ENCODE measurements at places on chromosomes 5 and 9.

GRCh38 chr9:137800196-137801022 is 77.2 kb upstream of the CACNA1B start:
- no peaks in the 10 kb centered on the region for H3K4me1 ChIP-seq
- no peaks in the 10 kb centered on the region for H3K27me3 ChIP-seq
- DNase-seq: no peak
- no peak overlapping the region for H3K4me3 ChIP-seq
- peaks cover 84% of the 10 kb centered on the region for H3K36me3 ChIP-seq

GRCh38 chr9:70404261-70404660 is 10.2 kb downstream of the KLF9 start:
- peak overlapping the region; percentile 100 for H3K27ac ChIP-seq
- H3K27me3 ChIP-seq: no peaks in the 10 kb centered on the region
- peaks cover 94% of the 10 kb centered on the region for H3K4me1 ChIP-seq
- peak; percentile 49 for DNase-seq

DNA sequence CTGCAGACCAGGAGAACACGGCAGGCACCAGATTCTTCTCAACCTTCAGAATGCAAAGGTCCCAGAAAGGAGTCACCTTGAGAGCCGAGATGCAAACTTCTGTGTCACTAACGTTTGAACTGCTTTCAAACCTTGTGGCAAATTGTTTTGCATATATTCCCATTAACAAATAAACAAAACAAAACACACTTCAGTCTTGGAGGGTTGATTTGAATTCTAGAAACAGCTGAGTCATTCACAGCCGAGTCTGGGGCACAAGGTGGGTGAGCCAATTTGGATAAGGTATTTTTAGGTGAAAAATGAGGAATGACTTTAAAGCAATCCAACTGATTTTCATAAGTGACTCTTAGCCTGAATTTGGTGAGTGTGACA is 38.8 kb upstream of the ANKRD33B start:
- H3K27me3 ChIP-seq: no peaks in the 10 kb centered on the region
- H3K4me3 ChIP-seq: no peak overlapping the region
- no peak for DNase-seq

DNA sequence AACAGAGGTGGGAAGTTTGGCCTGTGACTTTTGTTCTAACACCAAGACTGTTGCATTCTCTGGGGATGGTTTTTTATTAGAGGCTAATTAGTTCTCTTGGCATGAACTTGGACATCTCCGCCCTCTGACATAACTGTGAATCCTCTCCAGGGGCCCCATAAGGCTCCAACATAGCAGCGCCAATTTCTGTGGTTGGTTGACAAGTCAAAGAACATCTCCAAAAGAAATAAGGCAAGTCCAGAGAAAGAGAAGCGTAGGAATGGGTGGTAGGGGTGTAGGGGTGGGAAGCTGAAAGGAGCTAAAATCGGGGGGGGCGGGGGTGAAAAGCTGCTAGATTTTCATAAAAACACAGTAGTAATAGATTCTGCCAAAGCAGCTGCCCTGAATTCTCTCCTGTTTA is 81.0 kb upstream of the DAB2 start:
- peaks cover 20% of the 10 kb centered on the region for H3K4me1 ChIP-seq
- no peak overlapping the region for H3K27ac ChIP-seq
- no peak overlapping the region for H3K4me3 ChIP-seq
- no peak for DNase-seq

- DNase-seq: no peak
- H3K36me3 ChIP-seq: no peaks in the 10 kb centered on the region
- H3K27me3 ChIP-seq: no peaks in the 10 kb centered on the region
- no peak overlapping the region for H3K27ac ChIP-seq
- no peaks in the 10 kb centered on the region for H3K4me1 ChIP-seq
Observed at GRCh38 chr9:7405924-7406604, 393.5 kb downstream of the DMAC1 start.

Data from sigmoid colon (tissue), 7 donors.